ENCODE measurements at places on chromosomes 6 and 20.

DNA sequence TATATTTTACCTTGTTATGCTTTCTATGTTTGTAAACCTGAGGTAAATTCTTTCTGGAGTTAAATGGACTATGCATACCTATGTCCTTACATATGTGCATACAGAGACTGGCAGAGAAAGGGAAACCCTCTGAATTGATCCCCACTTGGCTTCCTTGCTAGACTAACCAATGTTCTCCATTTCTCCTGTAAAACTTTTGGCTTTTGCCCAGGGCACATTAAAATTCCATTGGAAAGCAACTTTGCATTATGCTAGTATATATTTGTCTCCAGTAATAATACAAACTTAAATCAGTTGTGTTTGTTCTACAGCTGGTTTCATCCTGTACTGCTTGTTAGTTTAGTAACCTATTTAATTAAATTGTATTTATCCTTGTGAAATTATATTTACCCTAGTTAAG is 646.0 kb upstream of the MARCKS start:
- no peak for DNase-seq

DNA sequence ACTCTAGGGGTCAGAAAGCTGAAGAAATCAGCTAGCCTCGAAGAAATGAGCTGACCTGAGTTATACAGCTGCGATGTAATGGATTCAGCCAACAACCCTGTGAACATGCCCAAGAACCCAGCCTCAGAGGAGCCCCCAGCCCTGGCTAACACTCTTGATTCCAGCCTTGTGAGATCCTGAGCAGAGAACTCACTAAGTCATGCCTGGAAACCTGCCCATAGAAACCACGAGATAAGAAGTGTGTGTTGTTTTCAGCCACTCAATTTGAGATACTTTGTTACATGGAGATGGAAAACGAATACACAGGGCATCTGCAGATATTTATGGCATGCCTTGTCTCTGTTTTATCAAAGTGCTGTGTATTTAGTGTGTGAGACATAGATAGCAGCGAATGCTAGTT is 265.2 kb downstream of the QKI start:
- no peak for DNase-seq

GRCh38 chr6:134541001-134541400 is 223.1 kb upstream of the SGK1 start:
- DNase-seq, result no peak

GRCh38 chr6:139828751-139829519 is 454.5 kb upstream of the CITED2 start:
- no peak for DNase-seq

GRCh38 chr20:60138256-60139220 is 180.3 kb downstream of the CDH26 start:
- no peak for DNase-seq

DNA sequence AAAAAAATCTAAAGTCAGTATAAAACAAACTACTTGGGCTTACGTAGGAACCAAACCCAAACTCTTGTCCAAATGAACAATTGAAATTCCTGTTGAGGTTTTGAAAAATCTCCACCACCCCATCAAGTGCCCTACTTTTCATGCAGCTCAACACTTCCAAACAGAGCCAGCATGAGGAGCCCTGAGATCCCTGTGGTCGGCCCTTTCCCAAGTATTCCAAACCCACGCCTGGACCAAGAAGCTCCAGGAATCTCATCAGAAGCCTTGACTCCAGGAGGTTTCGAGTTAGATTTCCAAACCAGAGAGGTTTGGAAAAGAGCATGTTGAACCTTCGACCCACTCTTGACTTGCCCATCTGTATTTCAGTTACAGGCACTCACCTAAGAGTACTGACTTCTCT is 179.3 kb downstream of the MTFR2 start:
- no peak for DNase-seq

- DNase-seq, result peak; percentile 20
Measured at GRCh38 chr6:72984981-72985665, 240.2 kb downstream of the KHDC1L start.

DNA sequence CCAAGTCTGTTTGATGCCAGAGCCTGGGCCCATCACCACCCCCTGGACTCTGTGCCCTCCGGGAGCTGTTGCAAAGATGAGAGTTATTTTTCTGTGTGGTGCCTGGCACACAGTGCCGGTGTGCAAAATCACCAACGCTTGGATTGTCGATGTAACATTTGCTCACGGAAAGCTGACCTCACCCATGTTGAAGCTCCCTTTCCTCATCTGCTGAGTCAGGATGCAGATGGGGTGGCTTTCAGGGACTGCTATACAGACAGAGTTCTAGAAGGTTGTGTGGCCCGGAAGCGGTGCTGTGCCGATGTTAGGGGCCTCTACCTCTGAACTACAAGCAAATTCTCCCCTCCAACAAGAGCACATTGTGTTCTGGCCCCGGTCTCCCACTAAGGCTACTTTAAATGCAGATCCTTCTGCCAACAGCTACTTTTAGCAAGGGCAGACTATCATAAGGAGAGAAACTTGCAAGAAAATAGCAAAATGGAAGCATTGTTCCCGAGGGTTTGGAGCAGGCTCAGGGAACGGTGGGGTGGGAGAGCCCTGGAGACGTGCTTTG is 34.0 kb downstream of the EYA2 start:
- DNase-seq, result no peak

GRCh38 chr20:46400828-46401477 is 5.5 kb downstream of the ELMO2 start:
- peak; percentile 58 for DNase-seq

GRCh38 chr6:28446818-28447511 is 3.7 kb upstream of the ZSCAN23 start:
- DNase-seq, result no peak

DNA sequence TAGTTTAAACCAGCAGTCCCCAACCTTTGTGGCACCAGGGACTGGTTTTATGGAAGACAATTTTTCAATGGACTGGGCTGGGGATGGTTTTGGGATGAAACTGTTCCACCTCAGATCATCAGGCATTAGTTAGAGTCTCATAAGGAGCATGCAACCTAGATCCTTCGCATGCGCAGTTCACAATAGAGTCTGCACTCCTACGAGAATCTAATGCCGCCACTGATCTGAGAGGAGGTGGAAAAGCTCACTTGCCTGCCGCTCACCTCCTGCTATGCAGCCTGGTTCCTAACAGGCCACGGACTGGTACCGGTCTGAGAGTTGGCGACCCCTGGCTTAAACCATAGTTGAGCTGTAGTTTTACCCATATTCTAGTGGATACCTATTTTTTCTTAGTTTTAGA is 154.6 kb downstream of the SLC35F1 start:
- DNase-seq, result no peak

DNA sequence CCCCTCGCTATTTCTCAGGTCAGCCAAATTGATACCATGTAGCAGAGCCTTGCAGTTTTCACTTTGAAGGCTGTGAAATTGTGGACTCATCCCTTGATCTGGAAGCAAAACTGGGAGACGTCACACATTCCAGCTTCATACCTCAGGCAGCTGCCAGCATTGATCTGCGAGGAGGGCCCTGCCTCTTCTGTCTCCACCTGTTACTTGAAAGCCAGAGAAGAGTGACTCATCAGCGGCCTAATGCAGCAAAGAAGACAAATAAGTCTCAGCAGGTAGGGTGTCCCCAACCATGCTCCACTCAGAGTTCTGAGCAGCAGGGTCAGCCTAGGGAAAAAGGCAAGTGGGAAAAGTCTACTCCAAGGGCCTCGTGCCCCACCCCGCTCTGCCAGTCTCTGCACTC is 69.4 kb upstream of the BMP2 start:
- DNase-seq, result no peak

DNA sequence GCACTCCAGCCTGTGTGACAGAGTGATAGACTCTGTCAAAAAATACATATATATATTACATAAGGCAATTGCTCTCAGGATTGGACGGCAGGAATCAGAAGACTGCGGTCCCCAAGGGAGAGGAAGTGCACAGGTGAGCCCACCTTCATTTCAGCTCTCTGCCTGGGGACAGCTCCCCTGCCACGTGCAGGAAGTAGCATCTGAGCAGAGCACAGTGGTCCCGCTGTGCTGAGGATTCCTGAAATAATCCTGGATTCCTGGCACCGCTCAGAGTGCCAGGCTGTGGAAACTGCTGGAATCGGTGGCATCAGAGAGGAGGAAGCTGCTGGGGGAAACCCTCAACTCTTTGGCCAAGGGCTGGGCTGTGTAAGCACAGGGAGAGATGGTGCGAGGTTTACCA is 27.7 kb downstream of the NFATC2 start:
- no peak for DNase-seq

DNA sequence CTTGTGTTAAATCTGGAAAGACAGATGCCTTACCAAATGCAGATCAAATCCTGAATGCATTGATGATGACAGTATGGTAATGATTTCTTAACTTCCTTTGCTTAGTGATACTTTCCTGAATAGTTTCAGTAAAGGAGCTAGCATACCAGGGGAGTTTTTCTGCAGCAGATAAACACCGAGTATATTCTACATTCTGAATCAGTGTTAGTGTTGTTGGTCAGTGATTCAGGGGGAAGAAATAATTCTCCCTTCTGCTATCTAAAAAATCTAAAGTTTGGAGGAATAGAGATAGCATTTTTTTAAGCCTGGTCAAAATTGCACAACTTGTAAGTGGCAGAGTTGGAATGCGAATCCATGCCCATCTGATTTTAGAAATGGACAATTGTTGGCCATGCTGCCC is 512.2 kb upstream of the MARCKS start:
- no peak for DNase-seq
